ENCODE measurements at places on chromosomes 2 and 18. TPM values are rescaled to one million over a fixed set of nuclear protein-coding genes. Genes with fewer than 3 reads are reported as not detected.
A peak's percentile ranks its signal among the peaks of the same experiment; 100 is the strongest.

GRCh38 chr18:63947051-63947790, 1.9 kb upstream of the HMSD start:
- no peaks in the 10 kb centered on the region for H3K36me3 ChIP-seq
- no peak overlapping the region for H3K27ac ChIP-seq
- H3K4me3 ChIP-seq, result no peak overlapping the region
- no peak for DNase-seq
- no peaks in the 10 kb centered on the region for H3K4me1 ChIP-seq
- H3K27me3 ChIP-seq, result no peaks in the 10 kb centered on the region

GRCh38 chr2:189860161-189860560, 75.9 kb downstream of the PMS1 start:
- no peaks in the 10 kb centered on the region for H3K27me3 ChIP-seq
- no peak for DNase-seq
- no peak overlapping the region for H3K27ac ChIP-seq
- no peaks in the 10 kb centered on the region for H3K36me3 ChIP-seq
- H3K4me3 ChIP-seq, result no peak overlapping the region
- H3K4me1 ChIP-seq, result peaks cover 2% of the 10 kb centered on the region

DNA sequence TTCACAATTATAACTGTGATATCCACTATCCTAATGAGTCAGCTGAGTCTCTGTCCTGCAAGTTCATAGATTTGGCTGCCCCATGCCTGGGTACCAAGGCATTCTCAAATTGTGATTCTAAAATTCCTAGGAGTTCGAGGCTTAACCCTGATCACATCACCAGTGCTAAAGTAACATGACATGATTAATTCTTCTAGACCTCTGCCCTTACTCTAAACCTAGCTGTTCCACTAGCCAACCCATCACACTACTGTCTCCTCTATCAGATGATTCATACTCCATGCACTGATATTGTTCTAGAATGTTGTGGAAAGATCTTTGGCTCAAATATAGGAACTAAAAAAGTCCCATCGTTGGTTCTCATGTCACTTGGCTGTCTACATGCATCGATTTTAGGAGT, 487.6 kb downstream of the PIK3C3 start:
- H3K27ac ChIP-seq, result no peak overlapping the region
- no peaks in the 10 kb centered on the region for H3K27me3 ChIP-seq
- H3K36me3 ChIP-seq, result no peaks in the 10 kb centered on the region
- no peak overlapping the region for H3K4me3 ChIP-seq
- peak; percentile 44 for DNase-seq
- H3K4me1 ChIP-seq, result no peaks in the 10 kb centered on the region

GRCh38 chr2:236731767-236732580, 162.3 kb downstream of the ACKR3 start:
- no peak for DNase-seq
- no peaks in the 10 kb centered on the region for H3K36me3 ChIP-seq
- no peak overlapping the region for H3K4me3 ChIP-seq
- no peaks in the 10 kb centered on the region for H3K4me1 ChIP-seq
- no peak overlapping the region for H3K27ac ChIP-seq

Gene MATN3
- total RNA-seq, result 2.3 TPM

Gene REG3A
- not detected for total RNA-seq

Data from fibroblast of lung (primary cell).